CD4-positive, alpha-beta T cell treated with Interleukin-1 beta for 1 hour (primary cell): ENCODE measurements at places on chromosomes 5 and 9.
A peak's percentile ranks its signal among the peaks of the same experiment; 100 is the strongest.

- peak; percentile 35 for DNase-seq
Measured at GRCh38 chr5:97162045-97162444, 19.6 kb upstream of the LIX1 start.

DNA sequence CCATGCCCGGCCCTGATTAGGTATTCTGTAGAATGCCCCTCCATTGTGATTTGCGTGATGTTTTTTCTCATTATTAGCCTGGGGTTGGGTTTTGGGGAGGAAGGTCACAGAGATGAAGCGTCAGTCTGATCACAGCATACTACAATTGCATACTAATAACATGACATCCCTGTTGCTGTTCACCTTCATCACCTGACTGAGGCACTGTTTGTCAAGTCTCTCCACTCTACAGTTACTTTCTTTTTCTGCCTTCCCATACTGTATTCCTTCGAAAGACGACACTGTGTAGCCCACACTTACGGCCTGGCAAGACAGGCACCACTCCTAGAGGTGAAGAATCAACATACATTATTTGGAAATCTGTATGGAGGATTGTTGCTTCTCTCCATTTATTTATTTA is 5.5 kb downstream of the ZNF354C start:
- DNase-seq = no peak

- peak; percentile 0 for DNase-seq
Measured at GRCh38 chr5:96256795-96257470, 176.1 kb downstream of the PCSK1 start.

DNA sequence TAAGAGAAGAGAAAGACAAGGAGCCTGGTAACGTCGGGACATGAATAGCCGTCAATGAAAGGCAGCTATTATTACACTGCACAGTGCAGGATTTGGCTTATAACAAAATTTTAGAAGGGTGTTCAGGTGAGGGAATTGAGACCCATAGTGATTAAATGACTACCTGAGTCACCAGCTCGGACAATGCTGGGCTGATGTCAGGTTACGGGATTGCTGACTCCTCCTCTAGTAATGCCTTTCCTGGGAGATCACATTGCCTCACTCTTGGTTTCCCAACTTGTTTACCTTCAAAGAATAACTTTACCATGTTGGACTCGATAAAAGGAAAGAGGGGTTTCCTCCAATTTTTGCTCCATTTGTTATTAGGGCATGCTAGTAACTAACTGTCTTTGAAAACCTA is 132.6 kb downstream of the GHR start:
- no peak for DNase-seq
